Stimulated activated CD8-positive, alpha-beta memory T cell treated with anti-CD3 and anti-CD28 coated beads, Interleukin-2, amount 100 ng/mL, for 48 hours (primary cell): ENCODE measurements at places on chromosomes 2 and 18.

DNA sequence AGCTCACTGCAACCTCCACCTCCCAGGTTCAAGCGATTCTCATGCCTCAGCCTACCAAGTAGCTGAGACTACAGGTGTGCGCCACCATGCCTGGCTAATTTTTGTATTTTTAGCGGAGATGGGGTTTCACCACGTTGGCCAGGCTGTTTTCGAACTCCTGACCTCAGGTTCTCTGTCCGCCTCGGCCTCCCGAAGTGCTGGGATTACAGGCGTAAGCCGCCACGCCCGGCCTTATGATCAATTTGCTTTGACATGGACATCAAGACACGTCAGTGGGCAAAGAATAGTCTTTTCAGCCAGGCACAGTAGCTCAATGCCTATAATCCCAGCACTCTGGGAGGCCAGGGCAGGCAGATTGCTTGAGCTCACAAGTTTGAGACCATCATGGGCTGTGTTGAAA, 48.0 kb upstream of the CABYR start:
- no peak for DNase-seq

GRCh38 chr2:1625281-1626001, 118.9 kb downstream of the PXDN start:
- DNase-seq = no peak

GRCh38 chr2:2926858-2927175, 450.8 kb downstream of the EIPR1 start:
- DNase-seq = no peak

- DNase-seq = no peak
Measured at GRCh38 chr18:25275412-25276001, 76.5 kb downstream of the ZNF521 start.

DNA sequence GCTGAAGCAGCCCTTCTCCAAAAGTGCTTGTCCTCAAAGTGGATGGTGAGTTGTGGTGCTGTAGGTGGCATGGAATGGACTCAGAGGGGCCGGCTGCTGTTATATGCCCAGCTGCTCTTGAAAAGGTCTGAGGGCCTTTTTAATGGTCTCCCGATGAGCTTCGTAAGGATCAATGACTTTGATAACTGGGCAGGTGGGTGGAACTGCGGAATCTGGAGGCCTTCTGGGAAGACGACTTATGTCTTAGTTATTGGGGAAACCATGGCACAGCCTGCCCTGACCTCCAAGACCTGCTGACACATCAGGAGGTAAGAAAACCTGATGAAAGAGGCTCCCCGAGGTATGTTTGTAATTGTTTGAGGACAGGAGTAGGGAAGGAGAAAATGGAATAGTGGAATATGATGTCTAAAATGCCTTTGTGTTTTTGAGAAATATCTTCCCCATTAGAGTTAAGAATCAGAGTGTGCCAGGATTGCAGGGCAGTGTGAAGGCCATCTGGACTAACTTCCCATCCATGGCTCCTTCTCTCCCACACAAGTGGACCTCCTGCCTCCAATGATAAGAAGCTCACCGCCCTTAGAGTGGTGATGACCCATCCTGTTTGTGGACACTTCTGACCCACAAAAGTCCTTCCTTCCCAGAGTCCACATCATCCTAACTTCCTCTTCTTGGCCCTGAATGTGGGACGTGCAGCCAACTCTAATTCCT, 236.1 kb downstream of the FHOD3 start:
- no peak for DNase-seq

GRCh38 chr2:20423359-20423758, 23.5 kb upstream of the RHOB start:
- no peak for DNase-seq

DNA sequence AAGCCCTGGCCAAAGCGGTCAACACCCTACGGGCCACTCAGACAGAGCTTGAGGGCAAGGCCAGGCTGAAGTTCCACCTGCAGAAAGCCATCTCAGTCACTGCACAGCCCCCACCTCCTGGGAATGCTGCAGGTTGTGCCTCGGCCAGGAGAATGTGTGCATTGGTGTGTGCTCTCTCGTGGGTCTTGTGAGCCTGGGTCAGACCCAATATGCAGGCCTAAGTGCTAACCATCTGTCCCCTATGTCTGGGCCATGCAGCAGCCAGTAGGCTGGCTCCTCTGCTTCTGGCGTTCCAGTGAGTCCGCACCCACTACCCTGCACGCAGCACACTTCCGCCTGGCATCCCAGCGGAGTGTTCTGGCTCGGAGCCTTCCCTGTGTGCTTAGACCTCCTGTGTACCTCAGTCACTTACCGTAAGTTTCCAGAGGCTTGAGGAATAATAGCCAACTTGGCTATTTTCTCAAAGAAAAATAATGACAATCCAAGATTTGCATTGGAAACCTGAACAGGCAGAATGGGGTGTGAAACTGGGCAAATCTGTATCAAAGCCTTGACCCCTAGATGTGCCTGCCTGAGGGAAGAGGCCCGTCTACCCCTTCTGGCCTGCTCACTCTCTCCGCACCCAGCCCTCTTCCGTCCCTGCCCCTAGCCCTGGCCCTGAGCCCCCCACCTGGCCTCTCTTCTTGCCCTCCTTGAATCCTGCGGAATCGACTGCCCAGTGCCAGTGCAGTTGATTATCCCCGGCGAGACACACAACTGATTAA, 7.2 kb downstream of the SIX3 start:
- no peak for DNase-seq

DNA sequence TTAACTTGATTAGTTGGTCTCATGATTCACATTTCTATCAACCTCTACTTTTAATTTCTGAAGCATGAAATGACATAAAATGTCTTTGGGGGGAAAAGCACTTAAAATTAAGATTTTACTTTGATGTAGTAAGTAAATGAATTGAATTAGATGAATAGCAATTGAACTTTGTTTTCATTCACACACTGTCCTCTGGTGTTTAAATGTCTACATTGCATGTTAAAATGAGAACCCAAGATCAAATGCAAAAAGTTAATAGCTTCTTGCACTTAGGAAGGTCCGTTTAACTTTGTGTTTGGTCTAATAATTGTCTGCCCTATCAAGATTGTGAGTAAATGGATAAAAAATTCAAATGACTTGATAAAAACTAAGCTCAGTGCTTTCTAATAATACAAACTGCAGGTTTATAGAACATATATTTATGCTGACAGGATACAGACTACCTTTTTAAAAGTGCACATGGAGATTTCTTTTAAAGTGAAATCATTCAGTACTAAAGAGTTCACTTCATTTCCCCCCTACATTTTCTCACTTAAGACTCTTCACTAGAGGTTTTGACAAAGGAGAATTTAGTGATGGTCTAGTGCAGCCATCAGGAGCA, 156.2 kb upstream of the NABP1 start:
- no peak for DNase-seq

- no peak for DNase-seq
Measured at GRCh38 chr18:54906331-54907185, 52.7 kb downstream of the CCDC68 start.

DNA sequence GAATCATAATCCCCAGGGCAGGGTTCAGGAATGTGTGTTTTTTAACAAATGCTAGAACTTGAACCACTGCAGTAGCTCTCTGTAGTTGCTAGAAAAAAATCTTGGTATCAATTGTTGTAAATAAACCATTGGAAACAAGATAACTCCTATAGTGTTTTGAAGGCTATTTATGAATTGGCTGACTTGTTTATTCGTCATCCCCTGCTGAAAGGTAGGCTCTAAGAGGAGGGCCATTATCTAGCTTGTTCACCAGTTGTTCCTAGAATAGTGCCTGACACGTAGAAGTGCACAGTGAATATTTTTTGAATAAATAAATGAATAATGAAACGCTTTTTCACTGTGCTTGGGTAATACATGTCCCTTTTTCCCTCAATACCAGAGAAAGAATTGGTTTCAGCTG, 211.4 kb downstream of the BABAM2 start:
- no peak for DNase-seq

DNA sequence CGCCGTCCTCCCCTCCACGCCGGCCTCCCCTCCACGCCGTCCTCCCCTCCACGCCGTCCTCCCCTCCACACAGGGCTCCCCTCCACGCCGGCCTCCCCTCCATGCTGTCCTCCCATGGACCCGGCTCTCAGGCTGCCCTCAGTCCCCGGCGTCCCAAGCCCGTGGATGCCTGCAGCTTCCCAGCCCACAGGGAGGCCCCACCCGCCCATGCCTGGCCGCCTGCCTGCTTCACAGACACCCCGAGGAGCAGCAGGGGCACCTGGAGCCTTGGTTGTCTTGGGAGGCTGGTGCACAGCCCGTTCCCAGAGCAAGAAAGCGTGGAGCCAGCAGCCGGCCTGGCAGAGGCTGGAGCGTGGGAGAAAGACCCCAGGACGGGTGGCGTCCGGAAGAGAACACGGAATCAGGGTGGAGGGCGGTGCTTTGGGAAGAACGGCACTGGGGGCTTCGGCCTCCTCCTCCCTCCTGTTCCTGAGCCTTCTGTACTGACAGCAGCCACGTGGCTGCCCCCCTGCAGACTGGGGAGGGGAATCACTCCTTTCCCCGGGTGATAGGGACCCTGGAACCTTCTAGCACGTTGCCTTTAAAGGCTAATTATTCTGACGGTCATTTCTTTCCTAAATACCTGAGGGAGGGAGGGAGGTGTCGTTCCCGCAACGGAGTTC, 26.2 kb upstream of the KCNG2 start:
- DNase-seq = no peak
